ENCODE measurements at places on chromosomes 12 and 14. TPM values are rescaled to one million over a fixed set of nuclear protein-coding genes. Genes with fewer than 3 reads are reported as not detected.

The PCED1B gene
- 0.28 TPM for total RNA-seq

The IL26 gene
- not detected for total RNA-seq

The LRIG3 gene
- total RNA-seq, result 71.2 TPM

The ENO2 gene
- 20.8 TPM for total RNA-seq

The DYRK4 gene
- total RNA-seq, result 44.6 TPM

The PNP gene
- 68.8 TPM for total RNA-seq

The OR5AU1 gene
- not detected for total RNA-seq

The PLEKHD1 gene
- total RNA-seq, result not detected

The TMEM52B gene
- 3.1 TPM for total RNA-seq

The KRT6C gene
- not detected for total RNA-seq

The ACVRL1 gene
- 5.8 TPM for total RNA-seq

The TPPP2 gene
- not detected for total RNA-seq

The HOXC6 gene
- not detected for total RNA-seq

The NR1H4 gene
- not detected for total RNA-seq

The SLCO1C1 gene
- total RNA-seq, result not detected

The DCAF11 gene
- total RNA-seq, result 52.0 TPM

The KCNJ8 gene
- 13.9 TPM for total RNA-seq

The BICDL1 gene
- not detected for total RNA-seq

The GALNT4 gene
- 9.0 TPM for total RNA-seq

The ACOT6 gene
- not detected for total RNA-seq

The ADGRD1 gene
- not detected for total RNA-seq

The GPRC5D gene
- not detected for total RNA-seq

The STON2 gene
- total RNA-seq, result not detected

The RNASE7 gene
- total RNA-seq, result not detected

The CLEC2D gene
- 1.1 TPM for total RNA-seq

The OR4K17 gene
- total RNA-seq, result not detected

The CLECL1 gene
- total RNA-seq, result not detected

The MYF5 gene
- not detected for total RNA-seq

The GABARAPL1 gene
- 51.6 TPM for total RNA-seq

The LTB4R2 gene
- 0.56 TPM for total RNA-seq

The KRT86 gene
- not detected for total RNA-seq

The GPRC5A gene
- total RNA-seq, result 49.7 TPM

The MTRFR gene
- 10.2 TPM for total RNA-seq

The SLC6A15 gene
- total RNA-seq, result 1.4 TPM

The FBLN5 gene
- total RNA-seq, result 9.7 TPM

The INTS13 gene
- 31.9 TPM for total RNA-seq
